ENCODE measurements at places on chromosomes 5 and 9. TPM values are rescaled to one million over a fixed set of nuclear protein-coding genes. Genes with fewer than 3 reads are reported as not detected.

- no peak for DNase-seq
Measured at GRCh38 chr5:10366310-10367272, 13.1 kb downstream of the MARCHF6 start.

PRDM9 gene
- not detected for polyA plus RNA-seq

GRCh38 chr9:33354651-33355211 lies 47.6 kb downstream of the AQP7 start:
- DNase-seq, result no peak

DNA sequence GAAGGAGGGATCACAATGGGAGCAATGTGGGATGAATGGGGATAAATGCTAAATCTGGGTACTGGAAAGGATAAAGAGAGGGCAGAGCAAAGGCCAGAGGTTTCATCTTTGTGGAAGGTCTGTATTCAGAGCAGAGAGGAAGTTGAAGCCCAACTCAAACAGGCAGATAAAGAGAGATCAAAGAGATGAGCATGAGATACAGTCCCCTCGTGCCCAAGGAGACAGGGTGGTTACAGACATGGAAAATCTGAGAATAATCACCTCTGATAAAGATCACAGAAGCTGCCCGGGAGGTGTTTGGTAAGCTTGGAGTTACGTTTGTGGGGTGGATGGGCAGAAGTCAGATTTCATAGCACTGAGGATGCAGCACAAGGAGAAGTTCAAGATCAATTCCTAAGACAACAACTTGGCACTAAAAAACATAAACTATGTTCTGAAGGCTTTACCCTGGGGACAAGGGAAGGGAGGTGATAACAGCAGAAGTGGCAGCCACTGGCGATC lies 459 bp upstream of the ERAP2 start:
- no peak for DNase-seq

DNA sequence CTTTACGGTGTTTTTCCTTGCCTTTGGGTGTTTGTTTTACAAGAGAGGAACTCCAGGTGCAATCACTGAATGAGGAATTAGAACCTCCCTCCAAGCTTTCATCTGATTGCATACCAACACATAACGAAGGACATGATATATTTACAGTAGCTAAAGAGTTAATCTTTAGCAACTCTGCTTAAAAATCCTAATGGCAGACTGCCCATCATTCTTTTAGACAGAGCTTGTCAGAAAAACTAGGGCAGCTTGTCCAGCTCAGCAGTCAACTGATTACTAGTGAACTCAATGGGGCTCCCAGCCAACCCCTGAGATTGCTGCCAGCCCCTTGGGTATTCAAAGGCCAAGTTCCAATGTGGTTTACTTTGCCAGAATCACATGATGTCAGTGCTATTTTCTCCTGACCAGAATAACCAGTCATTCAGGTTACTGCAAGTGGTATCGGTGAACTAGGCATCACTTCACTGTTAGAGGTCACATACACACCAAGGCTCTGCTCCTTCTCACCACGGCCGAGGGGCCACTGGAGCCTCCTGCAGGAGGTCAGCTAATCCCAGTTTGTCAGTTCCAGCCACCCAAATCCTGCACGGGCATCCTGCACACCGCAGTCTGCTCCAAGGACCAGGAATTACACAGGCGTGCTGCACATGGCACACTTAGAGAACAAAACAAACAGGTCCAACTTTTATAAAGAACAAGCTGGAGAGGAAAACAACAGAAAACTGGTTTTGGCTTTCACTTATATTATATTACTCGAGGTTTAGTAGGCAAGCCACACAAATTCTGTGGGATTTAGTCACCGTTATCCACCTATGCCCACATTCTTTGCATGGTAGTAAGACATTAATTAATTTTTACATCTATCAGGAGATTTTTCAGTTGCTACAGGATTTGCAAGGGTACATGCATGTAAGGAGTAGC lies 62.5 kb downstream of the NFIB start:
- DNase-seq, result no peak
